Right renal pelvis (tissue), 4 donors: ENCODE measurements at places on chromosomes 2 and 18. TPM values are rescaled to one million over a fixed set of nuclear protein-coding genes. Genes with fewer than 3 reads are reported as not detected.

DNA sequence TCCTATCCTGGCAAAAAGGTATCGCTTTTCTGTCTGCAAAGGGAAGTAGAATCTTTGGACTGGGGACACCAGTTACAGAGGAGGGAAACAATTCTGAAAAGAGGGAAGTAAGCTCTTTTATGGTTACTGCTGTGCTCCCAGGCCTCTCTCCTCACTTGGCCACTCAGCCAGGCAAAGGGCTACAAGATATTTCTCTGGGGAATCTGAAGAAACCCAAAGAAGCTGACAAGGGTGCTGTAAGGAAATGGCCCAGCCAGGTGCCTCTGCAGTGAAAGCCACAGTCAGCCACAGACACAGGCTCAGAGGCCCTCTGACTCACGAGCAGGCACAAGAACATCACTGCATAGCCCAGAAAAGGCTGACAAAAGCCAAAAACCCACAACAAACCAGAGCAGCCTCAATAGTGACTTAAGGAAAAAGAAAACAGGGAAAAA is 5.8 kb downstream of the HDLBP start:
- no peak for DNase-seq

The CD28 gene
- polyA plus RNA-seq, result 2.3 TPM

The LOXHD1 gene
- 1.2 TPM for polyA plus RNA-seq

DNA sequence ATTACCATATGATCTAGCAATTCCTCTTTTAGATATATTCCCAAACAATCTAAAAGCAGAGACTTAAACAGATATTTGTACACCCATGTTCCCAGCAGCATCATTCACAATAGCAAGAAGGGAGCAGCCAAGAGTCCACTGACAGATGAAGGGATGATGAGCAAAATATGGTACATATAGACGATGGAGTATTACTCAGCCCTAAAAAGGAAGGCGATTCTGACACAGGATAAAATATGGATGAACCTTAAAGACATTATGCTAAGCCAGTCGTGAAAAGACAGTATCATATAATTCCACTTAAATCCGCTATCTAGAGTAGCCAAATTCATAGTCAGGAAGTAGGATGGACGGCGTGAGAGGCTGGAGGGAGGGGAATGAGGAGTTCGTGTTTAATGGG is 20.4 kb downstream of the HS6ST1 start:
- DNase-seq, result no peak

DNA sequence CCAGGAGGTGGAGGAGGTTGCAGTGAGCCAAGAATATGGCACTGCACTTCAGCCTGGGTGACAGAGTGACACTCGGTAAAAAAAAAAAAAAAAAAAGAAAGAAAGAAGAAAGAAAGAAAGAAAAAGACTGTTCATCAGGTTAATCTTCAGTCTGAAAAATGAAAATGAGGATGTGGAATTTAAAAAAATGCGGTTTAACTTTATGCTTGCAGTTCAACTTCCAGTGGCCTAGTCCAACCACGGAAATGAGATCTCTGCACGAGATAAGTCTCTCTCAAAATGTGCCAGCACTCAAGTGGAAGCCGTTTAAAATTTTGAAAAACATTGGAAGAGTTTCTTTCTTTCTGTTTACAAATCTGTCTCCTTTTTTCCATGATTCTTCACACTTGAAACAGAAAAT is 112.1 kb downstream of the DOCK10 start:
- DNase-seq, result no peak

The SERPINB11 gene
- not detected for polyA plus RNA-seq

GRCh38 chr2:235493402-235493774 is 455 bp upstream of the AGAP1 start:
- DNase-seq, result peak; percentile 42

The GULP1 gene
- polyA plus RNA-seq, result 63.6 TPM

DNA sequence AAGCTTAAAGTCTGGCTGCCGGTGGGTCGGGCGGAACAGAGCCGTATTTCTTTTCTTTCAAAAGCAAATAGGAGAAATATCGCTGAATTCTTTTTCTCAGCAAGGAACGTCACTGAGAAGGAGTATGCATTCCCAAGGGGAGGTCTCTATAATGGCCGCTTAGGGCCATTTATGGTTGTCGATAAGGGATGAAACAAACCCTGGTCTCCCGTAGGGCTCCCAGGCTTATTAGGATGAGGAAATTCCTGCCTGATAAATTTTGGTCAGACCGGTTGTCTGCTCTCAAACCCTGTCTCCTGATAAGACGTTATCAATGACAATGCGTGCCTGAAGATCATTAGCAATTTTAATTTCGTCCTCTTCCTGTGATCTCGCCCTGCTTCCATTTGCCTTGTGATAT is 227.7 kb upstream of the ZEB2 start:
- DNase-seq, result no peak

GRCh38 chr2:129936334-129936934 is 43.0 kb upstream of the RAB6C start:
- DNase-seq, result no peak

DNA sequence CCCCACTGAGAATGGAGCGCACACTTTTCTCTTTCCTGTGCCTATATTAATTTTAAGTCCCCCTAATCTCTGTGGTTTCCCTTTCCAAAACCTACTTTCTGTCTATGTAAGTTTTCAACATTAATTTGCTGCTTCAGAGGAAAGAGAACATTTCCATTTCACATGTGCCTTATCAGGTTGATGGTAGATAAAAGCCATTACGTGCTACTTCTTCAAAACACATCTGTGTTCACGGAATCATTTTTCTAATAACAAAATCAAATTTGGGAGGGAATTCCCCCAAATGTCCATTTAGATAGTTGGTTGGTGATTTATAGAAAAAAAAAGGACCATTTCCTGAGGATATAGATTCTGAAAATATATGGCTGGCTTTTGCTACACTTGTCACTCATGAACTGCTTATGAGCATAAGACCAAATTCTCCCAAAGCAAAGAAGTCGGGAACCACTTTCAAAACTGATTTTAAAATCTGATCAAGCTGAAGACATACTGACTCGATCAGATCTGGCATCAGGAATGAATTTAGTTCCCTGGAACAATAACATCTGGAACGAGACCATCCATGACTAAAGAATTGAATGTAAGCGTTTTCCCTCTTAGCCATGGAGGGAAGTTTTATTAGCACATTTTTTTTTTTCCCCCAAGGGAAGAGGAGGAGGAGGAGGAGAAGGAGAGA is 8.2 kb downstream of the PTGR3 start:
- DNase-seq, result no peak

The NAT8 gene
- 25.5 TPM for polyA plus RNA-seq

The ARHGEF33 gene
- 2.7 TPM for polyA plus RNA-seq

GRCh38 chr2:42978175-42978886 is 185.9 kb upstream of the HAAO start:
- DNase-seq, result no peak

DNA sequence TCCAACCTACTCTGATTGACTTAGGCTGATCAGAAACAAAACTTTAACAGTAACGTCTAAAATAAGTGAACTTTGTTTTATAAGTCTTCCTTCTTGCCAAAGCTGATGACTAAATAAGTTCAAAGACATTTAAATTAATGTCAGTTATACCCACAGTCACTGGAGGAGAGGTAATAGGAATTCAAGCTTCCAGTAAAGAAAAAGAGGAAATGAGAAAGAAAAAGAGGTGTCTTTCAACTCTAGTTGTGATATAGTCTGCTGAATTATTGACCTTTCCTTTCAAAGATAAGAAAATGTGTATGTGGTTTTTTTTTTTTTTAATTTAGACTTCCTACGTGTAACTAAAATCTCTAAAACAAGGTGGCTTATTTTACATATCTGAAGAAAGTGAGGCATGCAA is 191.5 kb downstream of the SLC8A1 start:
- no peak for DNase-seq

The DOK6 gene
- polyA plus RNA-seq, result 18.9 TPM

- no peak for DNase-seq
Observed at GRCh38 chr18:13425357-13426091, 207.0 kb downstream of the LDLRAD4 start.

The UNC80 gene
- 1.3 TPM for polyA plus RNA-seq

- DNase-seq, result no peak
Observed at GRCh38 chr2:10457846-10458598, 9.9 kb upstream of the ODC1 start.

The LIMS4 gene
- polyA plus RNA-seq, result 1.1 TPM

- DNase-seq, result no peak
Observed at GRCh38 chr18:41058351-41059125, 896.5 kb upstream of the PIK3C3 start.

- DNase-seq, result no peak
Observed at GRCh38 chr2:144519934-144520731, at the start of gene ZEB2. TSS of gene ZEB2 (minus strand) at chr2:144520119. CDS start at chr2:144517350, 2,769 bp downstream.

DNA sequence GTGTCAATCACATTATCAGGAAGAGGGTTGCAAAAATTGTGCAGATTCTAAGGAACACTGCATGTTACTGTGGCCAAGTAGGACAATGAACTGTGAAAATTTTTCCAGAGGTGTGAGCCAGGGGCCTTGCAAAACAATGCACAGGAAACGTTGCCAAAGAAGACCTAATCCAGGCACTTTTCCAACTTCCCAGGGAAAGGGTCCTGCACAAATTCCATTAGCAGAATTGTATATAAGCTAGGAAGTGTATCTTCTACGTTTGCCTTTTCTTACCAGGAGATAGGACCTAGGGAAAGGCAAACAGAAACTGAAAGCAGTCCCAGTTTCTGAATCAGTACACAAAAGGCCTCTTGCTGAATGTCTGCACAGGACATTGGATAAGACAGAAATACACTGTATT is 1888.3 kb upstream of the CELF4 start:
- DNase-seq, result peak; percentile 18

GRCh38 chr2:126658319-126658904 is 2.5 kb downstream of the GYPC start:
- DNase-seq, result no peak
